ENCODE measurements at places on chromosomes 2 and 18. TPM values are rescaled to one million over a fixed set of nuclear protein-coding genes. Genes with fewer than 3 reads are reported as not detected.
A peak's percentile ranks its signal among the peaks of the same experiment; 100 is the strongest.

- DNase-seq, result no peak
These were observed 51.0 kb upstream of the ID2 start for GRCh38 chr2:8630676-8631464.

- DNase-seq, result no peak
These were observed 6.4 kb downstream of the ABCG8 start for GRCh38 chr2:43845181-43845580.

GRCh38 chr2:206832873-206833272 lies 67.5 kb downstream of the FASTKD2 start:
- DNase-seq, result no peak

DNA sequence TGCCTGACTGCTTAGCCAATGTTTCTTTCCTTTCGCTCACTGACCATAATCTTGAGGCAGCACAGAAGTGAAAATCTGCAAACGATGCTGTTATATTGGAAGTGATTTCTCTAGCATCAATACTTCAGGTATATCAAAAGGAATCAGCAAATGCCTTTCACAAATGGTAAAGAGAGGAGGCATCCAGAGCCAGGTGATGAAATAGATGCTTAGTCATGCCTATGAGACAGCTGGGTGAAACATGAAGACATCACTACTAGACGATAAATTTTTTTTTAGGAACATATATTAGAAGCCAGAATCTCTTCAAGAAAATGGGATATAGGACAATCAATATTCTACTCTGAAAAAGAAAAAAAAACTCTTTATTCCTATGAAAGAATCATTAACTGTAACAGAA lies 249.2 kb upstream of the SLC39A10 start:
- no peak for DNase-seq

DNA sequence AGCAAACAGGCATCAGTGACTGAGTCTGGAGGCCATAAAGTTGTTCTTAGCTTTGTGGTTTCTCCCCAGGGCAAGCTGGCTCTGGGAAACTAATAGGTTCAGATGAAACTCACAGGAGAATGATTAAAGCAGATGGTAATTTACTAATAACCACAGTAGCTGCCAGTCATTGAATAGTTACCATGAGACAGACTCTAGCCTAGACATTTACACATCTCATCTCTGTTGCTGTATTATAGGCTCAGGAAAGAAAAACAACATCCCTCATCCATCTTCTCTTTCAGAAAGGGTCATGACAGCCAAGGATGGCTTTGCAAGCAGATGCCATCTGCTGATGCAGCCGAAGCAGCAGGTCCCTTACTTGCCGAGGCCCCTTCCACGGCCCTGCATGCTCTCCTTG lies 314.0 kb upstream of the ID2 start:
- no peak for DNase-seq

GRCh38 chr18:3594760-3595368 lies 144.9 kb downstream of the TGIF1 start:
- no peak for DNase-seq

DNA sequence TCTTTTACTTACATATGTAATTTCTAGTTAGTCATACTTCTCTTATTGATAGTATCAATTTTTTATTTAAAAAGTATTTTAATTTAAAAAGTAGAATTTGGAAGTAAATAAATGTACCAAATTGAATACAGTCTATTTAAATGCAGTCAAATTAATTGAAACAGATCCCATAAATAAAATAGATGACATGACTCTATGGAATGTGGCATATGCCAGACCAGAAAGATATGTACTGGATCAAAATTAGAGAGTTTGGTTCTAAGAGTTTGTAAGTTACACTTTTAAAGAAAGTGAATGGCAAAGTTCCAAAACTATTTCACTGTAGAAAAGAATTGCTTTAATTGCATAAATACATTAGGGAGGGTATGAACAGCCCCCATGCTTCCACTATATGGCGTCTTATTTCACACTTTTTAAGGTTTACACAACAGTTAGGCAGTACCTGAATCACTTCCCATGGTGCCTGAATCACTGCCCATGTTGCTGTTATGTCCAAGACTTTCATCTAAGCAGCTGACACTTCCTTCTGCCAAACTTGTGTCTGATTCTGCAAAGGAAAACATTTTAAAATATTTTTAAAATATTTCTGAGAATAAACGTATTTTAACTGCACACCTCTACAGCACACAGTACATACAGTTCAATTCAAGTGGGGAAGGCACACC lies 25.2 kb downstream of the IFIH1 start:
- no peak for DNase-seq

The PLA2R1 gene
- 1.6 TPM for total RNA-seq

DNA sequence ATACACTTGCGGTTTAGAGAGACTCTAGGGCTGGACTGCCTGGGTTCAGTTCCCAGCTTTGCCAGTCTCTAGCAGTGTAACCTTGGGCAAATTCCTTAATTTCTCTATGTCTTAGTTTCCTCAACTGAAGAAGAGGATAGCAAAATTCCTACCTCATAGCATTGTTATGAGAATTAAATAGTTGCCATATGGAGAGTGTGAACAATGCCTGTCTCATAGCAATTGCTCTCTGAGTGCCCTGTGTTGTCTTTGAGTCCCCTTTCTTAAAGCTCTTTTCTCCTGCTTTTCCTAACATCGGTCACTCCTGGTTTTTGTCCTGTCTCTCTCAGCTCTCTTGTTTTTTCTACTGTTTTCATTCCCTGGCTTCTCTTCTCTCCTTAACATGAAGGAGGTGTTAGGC lies 116.8 kb upstream of the ALPP start:
- DNase-seq, result no peak

DNA sequence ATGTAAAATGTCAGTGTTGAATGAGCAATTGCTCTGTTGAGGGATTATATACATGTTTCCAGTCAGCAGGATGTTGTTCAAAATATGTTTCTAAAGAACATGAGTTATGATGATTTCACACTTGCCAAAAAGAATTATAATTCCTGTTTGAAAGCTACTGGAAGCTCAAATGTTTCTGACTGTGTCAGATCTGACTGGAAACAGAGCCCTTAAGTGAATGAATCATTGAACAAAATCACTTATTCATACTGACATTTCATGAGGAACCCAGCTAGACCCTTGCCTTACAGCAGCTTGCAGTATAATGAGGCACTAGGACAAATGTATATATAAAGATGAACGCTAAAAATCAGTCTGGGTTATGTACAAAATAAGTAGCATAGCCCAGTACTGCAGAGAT lies 35.4 kb upstream of the ITGAV start:
- DNase-seq, result no peak

The IL36RN gene
- total RNA-seq, result not detected

DNA sequence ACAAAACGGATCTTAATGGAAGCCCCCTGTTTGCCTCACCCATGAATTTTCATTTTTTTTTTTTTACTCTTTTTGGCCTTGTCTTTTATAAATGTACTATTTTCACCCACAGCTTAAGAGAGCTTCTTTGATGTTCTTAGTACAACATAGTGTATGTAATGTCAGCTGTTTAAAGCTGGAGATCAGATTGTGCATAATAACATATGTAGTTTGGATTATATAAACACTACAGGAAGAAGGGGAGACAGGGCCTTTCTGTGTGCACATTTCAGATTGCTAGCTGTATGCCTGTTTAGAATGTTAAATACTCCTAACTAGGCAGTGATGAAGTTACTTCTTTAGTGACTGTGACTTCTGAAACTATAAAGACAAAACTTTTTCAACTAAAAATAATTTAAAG lies 2.1 kb upstream of the TANC1 start:
- DNase-seq, result no peak

The C1QL2 gene
- 0.41 TPM for total RNA-seq

The CLEC4F gene
- total RNA-seq, result not detected

DNA sequence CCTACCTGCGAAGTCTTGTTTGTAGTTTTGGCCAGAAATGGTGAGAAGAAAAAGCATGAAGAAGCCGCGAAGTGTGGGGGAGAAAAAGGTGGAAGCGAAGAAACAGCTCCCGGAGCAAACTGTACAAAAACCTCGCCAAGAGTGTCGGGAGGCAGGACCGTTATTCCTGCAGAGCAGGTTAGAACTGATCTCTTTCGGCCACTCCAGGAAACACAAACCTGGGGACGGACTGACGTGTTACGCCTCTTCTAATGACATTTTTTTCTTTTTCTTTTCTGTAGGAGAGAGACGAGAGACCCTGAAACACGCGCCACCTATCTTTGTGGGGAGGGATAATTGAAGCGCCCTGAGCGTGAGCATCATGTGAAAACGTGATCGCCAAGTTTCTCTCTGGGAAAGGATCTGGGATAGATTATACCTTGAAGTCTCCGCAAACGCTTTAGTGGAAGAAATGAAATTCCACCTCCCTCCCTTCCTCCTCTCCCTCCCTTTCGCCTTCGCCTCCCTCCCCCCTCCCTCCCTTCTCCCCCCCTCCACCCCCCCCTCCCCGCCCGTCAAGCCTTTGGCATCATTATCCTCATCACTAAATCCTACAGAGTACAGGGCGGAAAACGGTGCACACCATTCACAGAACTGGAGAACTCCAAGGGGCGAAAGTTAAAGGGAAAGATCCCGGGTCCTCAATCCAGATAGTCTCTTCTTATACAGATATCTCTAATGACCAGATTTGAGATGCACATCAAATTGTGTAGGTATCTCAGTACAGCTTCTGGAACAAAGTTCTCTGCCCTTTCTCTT lies at the start of gene ZEB2:
Gene ZEB2 (minus strand): TSS at position 186 of the 798 bp plus-strand sequence. CDS start 2,769 bp downstream, outside the sequence.
- peak; percentile 35 for DNase-seq

The ARHGAP15 gene
- 19.2 TPM for total RNA-seq

DNA sequence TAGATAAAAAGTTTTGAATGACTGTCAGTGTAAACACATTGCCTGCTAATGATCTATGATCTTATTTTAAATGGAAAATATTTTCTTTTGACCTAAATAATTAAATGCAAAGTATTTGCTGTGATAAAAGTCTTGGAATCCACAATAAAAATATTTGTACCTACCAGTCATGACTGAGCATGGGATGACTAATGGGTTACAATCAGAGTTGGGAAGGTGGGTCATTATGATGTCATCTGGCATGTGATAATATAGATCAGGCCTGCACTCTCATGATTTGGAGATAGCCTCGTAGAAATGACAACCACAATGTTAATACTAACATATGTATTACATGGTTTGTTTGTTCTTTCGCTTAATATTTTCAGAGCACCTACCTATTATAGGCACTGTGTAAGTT lies 848.8 kb upstream of the KLHL29 start:
- DNase-seq, result no peak

The FHOD3 gene
- total RNA-seq, result 46.9 TPM

DNA sequence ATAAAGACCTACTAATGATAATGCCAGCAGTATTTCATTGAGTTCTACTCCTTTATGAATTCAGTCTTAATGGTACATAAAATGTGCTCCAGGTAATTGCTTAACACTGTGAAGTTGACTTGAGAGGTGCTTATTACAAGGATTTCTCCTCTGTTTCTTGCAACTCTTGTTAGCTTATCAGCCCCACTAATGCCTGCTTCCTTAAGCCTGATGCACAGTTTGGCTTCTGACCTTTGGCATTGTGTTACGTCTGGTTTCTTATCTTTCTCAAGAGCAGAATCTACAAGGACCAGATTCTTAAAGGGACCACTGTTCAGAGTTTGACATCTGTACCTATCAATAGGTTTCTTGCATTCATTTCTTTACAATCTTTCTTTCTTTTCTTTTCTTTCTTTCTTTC lies 223.9 kb upstream of the CWC22 start:
- DNase-seq, result no peak

GRCh38 chr2:20525041-20526035 lies 78.5 kb downstream of the RHOB start:
- DNase-seq, result no peak

The NHEJ1 gene
- 8.6 TPM for total RNA-seq

- DNase-seq, result no peak
These were observed 657 bp downstream of the ARL6IP6 start for GRCh38 chr2:152718909-152719645.

DNA sequence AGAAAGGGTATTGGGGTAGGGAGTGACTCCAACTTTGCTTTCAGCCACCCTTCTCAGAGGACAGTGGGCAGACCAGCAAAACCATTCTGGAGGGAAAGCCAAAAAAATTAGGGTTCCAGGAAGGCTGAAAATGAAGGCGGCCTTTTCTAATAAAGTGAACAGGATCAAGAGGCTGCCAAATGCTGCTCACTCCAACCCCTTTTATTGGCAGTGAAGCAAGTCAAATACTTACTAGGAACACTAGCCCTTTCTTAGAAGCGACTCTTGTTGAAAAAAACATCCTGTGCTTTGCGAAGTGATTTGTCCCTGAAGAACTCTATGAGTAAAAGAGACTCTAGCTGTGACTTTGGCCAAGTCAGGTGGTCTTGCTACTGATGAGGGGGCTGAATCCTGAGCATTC lies 83.6 kb upstream of the CYP1B1 start:
- DNase-seq, result no peak

The SCYGR4 gene
- total RNA-seq, result not detected

The SFT2D3 gene
- 10.2 TPM for total RNA-seq

GRCh38 chr2:112255875-112256274 lies 1.0 kb upstream of the ZC3H8 start:
- no peak for DNase-seq

GRCh38 chr2:71843391-71843850 lies 304.2 kb downstream of the CYP26B1 start:
- no peak for DNase-seq

DNA sequence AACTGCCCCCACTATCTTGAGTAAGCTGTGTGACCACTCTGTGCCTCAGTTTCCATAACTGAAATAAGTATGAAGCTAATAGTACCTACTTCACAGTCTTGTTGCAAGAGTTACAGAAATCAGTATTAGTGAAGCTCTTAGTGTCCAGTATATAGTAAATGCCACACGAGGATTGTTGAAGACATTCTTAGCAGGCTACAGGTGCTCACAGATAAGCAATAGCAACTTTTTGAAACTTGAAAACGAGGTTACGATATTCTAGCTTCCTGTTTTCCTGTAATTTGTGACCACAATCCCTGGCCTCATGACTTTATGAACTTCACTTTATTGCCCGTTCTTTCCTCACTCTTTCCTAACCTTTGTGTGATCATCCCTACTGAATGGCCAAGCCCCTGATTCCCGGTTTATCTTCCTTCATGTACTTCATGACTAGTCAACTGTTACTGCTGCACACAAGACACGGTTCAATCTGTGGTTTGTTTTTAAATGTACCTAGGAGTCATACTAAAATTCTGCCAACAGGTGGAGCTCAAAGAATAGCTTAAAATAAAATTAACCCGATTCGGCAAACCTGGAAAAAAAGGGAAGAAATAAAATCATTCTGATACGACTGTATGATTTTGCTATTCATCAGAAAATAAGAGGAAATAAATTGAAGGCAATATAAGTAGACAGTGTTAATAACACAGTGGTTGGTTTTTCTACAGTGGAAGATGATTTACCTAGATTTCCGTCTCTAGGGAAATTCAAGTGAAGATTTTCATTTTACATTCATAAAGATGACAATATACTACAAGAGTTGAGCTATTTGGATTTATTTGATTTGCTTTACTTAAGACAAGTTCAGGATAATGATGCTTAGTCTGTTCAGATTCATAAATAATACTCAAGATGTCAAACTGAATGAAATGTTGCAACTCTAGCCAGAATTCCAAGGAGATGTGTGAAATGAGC lies 38.1 kb upstream of the STAT1 start:
- no peak for DNase-seq

DNA sequence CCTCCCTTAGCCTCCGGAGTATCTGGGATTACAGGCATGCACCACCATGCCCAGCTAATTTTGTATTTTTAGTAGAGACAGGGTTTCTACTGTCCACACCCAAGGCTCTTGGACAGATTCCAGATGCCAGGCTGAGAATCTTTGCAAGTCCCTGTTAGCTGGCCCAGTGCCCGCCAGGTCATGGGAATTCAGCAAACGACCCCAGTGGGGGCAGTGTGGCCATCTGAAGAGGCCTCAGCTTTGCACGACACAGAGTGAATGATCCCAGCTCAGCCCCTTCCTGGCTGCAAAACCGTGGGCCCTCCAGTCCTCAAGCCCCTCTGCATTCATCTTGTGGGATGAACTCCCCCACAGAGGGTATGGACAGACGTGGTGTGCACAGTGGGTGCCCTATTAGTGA lies 179.5 kb upstream of the ID2 start:
- no peak for DNase-seq
